HTR-8/SVneo (cell line): ENCODE measurements at places on chromosomes 6 and 20.

DNA sequence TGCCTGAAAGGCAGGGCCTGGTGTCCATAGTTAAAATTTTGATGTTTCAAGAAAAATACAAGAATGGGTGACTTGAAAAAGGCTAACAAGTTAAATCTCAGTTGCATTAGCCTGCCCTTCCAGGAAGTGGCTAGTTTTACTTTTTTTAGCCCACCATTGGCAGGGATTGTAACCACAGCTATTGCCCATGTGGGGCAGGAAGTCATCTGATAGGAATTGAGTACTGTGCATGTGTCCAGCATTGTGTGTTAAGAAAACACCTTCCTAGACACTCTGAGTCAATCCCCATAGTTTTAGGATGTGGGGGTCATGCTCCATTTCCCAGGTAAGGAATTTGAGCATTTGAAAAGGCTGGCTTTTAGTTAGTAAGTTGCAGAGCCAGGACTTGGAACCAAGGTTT is 26.9 kb downstream of the LYRM2 start:
- no peak for DNase-seq

- DNase-seq, result no peak
These were observed 1.1 kb downstream of the SPAG4 start for GRCh38 chr20:35616465-35617396.

- DNase-seq, result no peak
These were observed 899.4 kb upstream of the FLRT3 start for GRCh38 chr20:15236812-15237211.

DNA sequence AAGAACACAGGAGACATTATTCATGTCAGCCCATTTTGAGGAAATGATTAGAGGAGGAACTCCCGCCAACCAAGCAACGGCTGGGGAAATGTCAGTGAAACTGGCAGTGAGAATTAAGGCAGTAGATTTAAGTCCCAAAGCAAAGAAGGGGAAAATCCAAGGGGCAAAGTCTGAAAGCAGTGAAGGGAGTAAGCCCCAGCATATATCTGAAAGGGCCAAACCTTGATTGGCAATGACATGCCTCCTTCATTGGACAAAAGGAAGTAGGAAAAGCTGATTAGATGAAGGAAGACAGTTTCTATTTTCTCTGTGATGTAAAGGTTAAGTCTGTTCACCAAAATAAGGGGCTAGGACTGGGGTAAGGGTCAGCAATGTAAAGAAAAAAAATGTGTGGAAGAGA is 190.3 kb downstream of the RNF144B start:
- no peak for DNase-seq

DNA sequence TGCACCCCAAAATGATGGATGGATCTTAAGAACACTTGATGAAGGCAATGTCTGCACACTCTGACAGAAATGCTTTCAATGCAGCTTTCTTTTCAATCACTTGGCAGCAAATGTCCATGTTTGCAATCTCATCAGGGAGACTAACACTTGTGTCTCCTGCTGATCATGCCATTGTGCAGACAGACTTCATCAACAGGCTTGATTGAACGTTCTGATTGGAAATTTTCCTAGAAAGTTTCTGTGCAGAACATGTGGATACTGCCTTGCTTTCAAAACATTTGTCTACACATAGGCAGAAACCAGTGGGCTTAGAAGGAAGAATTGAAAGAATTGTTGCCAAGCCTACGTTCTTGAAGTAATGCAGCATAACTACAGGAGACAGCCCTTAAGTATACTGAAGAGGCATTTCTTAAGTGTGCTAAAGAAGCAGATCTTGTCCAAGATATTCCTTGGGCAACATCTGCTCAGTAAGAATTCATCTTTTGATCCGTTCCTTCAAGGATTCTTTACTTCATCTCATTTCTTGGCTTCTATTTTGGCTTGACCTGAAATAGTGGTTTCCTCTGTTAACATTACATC is 120.4 kb upstream of the PLCB4 start:
- no peak for DNase-seq

DNA sequence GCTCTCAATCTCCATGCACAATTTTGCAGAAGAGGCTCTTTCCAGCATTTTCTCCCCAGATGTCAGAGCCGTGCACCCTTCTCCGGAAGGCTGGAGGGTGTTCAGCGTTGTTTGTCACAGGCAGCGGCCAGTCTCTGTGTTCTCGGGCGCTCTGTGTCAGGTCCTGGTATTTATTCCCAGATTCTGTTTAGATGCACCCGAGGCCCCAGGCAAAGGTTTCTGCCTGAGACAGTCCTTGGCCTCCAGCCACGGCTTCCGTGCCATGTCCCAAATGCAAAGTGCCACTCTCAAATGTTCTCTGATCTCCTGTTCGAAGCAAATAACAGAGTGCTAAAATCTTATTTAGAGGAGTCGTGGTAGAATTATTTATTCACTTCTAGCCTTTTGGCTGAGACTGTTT is 140.3 kb upstream of the AGPAT4 start:
- DNase-seq, result no peak

DNA sequence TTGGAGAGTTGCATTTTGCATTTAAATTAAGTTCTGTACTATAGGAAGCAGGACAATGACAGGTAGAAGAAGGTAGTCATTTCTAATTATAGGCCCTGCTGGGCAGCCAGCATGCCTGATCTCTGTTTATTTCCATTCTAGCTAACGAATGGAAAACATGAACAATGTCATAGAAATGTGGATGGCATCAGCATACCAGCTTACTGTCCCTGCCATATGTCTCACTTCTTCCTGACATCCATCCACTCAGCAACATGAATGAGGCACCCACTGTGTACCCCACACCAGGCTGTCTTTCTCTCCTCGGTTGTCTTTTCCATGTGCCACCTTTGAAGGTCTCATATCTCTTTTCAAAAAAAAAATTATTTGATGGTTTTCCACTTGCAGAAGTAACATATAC is 11.1 kb downstream of the ADTRP start:
- DNase-seq, result no peak

DNA sequence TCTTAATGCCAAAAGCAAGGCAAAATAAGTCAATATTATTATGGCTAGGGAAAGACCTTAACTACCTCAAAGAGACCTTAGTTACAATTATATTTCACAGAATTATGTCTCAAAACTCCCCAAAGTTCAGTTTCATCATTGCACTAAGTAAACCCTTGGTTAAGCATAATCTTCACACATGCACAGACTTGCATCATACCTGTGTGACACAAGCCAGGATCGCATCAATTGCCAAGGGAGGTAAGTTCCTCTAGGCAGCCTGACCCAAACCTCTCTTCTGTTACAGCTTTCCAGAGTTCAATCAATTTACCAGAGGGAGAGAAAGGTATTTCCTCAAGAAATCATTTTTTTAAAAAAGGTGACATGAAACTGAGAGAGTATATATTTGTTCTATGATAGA is 31.9 kb upstream of the PRSS35 start:
- DNase-seq, result no peak

GRCh38 chr20:45060294-45060693 is 40.6 kb downstream of the KCNS1 start:
- no peak for DNase-seq

- DNase-seq, result peak; percentile 98
These were observed 207.1 kb downstream of the NFATC2 start for GRCh38 chr20:51335329-51335841.
